ENCODE measurements at places on chromosomes 16 and 17.

DNA sequence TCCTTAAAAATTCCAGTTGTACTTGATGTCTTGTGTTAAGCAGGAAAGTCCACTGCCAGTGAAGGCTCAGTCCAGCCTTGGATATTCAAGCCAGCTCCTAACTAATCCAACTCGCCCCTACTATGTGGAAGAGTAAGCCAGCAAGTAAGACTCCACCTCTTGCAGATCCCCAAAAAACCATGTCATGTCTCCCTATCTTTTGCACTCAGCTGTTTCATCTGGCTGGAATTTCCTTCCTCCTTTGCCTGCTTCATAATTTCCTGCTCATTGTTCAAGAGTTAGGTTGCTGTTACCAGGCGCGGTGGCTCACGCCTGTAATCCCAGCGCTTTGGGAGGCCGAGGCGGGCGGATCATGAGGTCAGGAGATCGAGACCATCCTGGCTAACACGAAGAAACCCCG, 37.8 kb downstream of the RBBP6 start:
- no peak for DNase-seq

DNA sequence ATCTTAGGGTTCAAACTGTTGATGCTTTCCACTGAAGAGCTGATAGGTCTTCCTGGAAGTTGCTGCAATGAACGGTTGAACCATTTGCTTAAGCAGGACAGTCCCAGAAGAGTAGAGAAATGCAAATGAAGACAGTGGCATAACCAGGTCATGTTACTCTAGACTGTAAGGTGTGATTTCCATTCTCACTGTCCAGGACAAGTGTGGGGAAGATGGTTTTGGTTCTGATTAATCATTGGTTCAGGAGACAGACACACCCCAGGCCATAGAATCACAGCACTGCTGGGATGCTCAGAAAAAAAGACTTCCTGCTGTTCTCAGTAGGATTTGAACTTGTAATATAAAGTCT, 34.8 kb upstream of the XYLT2 start:
- no peak for DNase-seq

DNA sequence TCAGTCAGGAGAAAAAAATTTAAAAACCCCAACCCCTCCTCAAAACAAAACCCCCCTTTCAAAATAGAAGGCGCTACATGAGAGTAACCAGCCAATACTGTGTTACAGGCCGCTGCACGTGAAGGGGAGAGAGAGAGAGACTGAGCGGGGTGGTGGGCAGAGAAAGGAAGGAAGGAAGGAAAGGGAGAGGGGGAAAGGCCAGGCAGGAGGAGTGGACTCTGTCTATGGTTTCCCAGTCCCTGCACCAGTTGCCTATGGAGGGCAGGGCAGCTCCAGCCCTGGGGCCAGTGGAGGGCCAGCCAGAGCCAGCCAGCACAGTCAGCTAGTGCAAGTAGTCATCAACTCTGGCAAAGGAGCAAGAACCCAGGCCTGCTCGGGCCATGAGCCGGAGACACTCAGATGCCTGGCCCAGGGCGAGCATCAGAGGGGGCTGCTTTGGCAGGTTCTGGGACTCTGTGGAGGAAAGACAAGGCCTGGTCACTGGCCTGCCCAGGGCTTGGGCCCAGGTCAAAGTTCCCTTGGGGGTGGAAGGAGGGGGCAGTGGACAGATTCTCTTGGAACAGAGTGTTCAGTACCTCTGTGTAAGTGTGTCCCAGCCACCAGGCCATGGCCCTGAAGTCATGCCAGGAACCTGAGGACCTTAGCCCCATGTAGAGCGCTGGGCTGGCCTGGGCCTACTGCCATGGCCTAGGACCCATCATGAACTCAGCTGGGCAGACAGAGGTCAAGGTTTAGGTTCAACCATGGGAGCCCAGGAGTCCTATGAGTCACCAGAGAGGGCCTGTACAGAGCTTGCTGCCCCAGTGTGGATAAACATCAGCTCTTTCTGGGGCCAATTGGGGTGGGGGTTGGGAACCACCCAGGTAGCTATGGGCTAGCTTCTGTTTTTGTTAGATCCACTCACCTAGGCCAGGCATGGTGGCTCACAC, 7.3 kb upstream of the GFOD2 start:
- DNase-seq = no peak

- DNase-seq = no peak
These were observed 80.1 kb downstream of the CLEC16A start for GRCh38 chr16:11024333-11025053.

GRCh38 chr17:41267711-41268110, 2.5 kb downstream of the KRTAP9-6 start:
- no peak for DNase-seq
